ENCODE measurements at places on chromosomes 6 and 20.
A peak's percentile ranks its signal among the peaks of the same experiment; 100 is the strongest.

DNA sequence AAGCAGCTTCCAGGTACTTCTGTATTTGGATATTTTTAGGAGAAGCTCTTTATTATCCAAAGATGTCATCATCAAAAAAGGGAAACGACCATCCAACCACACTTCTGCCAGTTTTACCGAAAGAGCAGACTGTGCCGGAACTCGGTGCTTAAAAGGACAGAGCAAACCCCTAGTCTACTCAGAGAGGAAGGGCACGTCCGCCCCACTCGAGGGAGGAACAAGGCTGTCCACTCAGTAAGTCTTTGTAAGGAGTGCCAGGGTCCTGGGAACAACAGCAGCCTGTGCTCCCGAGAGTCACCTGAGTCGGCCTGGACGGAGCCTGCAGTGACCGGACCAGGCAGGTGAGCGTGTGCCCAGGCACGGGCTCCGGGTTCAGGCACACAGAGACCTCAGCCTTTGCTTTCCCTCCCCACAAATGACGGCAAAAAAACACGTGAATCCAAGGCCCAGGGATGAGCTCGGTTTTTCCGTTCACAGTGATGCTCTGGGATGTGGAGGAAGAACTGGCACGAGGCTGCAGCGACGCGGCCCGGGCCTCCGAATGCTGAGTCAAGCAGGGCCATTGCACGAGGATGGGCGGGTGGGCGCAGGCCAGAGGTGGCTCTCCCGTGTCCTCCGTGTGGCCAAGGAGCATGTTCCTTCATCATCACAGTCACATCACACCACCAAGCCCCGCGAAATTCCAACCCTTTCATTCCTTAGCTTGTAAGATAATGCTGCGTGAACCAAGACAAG, 17.4 kb upstream of the SLCO4A1 start:
- no peak for DNase-seq

DNA sequence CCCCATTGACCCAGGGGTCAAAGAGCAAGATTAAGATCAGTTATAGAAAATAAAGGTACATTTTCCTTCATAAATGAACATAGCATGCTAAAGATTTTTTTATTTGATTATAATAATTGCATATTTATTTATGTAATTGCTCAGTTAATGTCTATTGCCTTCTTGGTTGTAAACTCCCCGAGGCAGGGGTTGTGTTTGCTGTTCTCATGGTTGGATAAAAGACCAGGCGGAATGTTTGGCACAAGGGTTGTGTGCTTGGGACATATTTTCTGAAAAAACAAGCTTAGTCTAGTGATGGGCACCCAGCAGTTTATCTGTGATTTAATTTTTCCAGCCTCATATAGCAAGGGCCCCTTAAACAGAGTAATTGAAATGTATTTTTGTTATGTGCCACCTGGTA, 47.5 kb upstream of the ZFP64 start:
- DNase-seq = no peak

- no peak for DNase-seq
Observed at GRCh38 chr20:50704514-50704913, 13.2 kb upstream of the RIPOR3 start.

DNA sequence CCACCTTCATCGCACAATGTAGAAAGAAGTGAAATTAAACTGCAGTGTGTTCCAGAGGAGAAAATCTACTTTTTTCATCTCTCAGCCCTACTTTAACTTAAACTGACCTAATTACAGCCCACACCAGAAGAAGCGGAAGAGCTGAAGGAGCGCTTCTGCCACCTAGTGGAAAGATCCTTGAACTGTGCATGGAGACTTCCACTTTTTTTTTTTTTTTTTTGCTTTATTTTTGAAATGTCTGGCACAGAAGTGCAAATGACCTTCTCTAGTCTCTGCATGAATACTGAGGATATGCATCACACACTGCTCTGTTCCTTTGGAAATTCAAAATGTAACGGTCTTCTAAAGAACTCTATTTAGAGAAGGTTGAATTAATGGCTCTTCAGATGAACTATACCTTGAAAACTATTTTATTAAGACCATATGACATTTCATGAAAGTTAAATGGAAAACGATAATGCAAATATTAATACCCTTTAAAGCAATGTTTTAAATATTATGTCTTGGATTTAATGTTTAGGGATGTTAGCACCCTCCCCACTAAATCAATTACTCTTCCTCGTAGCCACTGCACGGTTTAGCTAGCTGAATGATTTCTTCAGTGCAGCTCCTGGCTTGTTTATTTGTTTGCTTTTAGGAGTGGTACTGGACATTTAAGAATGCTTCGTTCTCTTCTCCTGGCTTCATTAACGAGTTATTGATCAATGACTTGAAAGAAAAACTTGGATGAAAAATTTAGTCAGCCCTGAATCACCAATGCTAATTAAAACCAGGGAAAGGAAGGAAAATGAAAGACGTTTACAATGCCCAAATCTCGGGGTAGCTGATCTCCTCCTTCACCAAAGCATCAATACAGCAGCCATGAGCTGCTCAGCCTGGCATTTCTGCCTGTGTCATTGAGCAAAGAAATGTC, 569.6 kb upstream of the GJE1 start:
- DNase-seq = peak; percentile 96

DNA sequence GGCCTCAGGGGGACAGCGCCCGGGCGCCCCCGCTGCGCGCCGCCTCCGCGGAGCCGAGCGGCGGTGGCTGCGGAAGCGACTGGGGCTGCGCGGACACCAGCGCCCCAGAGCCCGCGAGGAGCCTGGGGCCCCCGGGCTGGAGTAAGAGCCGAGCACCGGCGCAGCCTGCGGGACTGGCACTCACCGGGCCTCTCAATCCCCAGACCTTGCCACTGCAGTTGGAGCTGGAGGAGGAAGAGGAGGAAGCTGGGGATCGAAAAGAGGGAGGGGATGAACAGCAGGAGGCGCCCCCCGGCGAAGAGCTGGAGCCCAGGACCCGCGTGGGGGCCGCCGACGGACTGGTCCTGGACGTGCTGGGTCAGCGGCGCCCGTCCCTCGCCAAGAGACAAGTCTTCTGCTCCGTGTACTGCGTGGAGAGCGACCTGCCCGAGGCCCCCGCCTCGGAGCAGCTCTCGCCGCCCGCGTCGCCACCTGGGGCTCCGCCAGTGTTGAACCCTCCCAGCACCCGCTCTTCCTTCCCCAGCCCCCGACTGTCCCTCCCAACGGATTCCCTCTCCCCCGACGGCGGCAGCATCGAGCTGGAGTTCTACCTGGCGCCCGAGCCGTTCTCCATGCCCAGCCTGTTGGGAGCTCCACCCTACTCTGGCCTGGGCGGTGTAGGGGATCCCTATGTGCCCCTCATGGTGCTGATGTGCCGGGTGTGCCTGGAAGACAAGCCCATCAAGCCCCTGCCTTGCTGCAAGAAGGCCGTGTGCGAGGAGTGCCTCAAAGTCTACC, 590 bp downstream of the RNF217 start:
- DNase-seq = peak; percentile 42

DNA sequence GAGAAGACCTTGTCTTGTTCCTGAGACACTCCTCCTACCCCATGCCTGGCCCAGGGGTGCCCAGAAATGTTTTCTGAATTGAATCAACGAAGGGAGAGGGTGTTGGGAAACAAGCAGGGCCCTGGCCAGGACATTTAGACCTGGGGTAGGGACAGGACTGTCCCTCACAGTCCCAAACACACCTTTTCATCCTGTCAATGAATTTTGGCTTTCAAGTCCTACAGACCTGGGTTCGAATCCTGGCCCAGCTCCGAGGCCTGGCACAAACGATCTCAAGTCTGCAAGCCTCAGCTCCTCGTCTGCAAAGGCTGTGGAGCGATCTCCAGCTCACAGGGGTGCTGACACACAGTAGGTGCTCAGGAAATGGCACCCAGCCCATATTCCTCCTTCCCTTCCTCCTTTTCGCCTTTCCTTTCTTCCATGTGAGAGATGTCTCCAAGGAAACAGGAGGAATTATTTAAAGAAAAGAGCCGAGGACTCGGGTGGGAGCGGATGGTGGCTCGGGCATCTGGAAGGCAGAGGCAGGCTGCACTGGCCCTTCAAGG, 7.3 kb upstream of the DLGAP4 start:
- DNase-seq = no peak

GRCh38 chr6:50353603-50354002, 303.9 kb upstream of the DEFB112 start:
- DNase-seq = no peak

DNA sequence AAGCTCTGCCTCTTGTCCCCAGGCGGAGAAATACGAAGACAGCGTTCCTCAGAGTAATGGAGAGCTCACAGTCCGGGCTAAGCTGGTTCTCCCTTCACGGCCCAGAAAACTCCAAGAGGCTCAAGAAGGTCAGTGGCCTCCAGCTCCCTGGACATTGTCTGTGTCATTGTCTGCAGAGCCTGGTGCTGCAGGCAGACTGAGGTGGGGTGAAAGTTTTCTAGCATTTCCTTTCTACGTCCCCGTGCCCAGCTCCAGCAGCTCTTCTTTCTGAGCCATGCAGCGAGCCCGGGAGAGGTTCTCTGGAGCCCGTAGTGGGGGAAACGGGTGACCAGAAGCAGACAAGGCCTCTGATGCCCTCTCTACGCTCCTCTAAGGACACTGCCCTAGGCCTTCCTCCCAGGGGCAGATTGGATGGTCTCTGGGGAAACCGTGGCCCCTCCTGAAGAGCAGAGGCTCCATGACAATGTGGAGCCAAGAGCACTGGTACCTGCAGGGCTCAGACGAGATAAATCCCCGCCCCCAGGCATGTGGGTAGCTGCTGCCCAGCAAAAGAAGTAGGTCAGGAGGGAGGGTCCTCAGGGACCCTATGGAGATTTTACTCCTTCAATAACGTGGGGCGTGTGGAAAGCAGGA, 58.4 kb downstream of the EZR start:
- DNase-seq = no peak

DNA sequence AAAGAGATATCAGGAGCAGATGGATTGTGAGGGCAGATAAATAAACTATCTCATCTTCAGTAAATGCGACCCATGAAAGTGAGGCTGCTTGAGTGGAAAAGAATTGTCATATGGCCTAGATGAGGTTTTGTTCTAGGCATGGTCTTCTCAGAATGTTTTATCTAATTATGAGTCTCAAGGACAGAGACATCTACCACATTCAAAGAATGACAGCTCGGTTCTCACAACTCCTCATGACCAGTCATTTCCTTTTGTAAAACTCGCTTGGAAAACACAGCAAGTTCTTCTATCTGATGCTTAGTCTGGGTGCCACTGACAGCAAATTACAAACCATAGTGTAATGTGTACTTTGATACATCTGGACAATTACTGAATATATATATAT, 140.5 kb downstream of the CCDC170 start:
- DNase-seq = no peak

GRCh38 chr20:34246126-34246626, 5.0 kb downstream of the ASIP start:
- DNase-seq = no peak

GRCh38 chr20:36778831-36779655, 5.5 kb upstream of the DSN1 start:
- DNase-seq = no peak

- no peak for DNase-seq
Observed at GRCh38 chr6:33576668-33577067, 3.4 kb downstream of the BAK1 start.

DNA sequence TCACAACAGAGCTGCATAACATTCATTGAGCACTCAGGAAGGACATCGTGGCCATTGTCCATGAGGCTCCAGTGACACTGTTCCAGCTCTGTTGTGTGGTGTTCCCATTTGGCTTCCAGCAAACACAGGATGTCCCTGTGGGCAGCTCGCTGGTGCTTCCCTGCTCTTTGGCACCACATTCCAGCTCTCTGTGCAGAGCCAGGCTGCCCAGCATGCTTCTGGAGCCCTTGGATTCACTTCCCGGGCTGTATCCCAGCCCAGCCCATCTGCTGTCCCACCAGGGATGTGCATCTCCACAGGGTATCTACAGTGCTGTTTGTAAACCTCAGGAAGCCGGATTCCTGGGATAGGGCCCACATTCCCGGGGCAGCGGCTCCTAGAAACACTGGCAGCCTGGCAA, 57.2 kb downstream of the CTCFL start:
- DNase-seq = no peak

GRCh38 chr6:144315981-144316861, 31.1 kb downstream of the UTRN start:
- DNase-seq = no peak

DNA sequence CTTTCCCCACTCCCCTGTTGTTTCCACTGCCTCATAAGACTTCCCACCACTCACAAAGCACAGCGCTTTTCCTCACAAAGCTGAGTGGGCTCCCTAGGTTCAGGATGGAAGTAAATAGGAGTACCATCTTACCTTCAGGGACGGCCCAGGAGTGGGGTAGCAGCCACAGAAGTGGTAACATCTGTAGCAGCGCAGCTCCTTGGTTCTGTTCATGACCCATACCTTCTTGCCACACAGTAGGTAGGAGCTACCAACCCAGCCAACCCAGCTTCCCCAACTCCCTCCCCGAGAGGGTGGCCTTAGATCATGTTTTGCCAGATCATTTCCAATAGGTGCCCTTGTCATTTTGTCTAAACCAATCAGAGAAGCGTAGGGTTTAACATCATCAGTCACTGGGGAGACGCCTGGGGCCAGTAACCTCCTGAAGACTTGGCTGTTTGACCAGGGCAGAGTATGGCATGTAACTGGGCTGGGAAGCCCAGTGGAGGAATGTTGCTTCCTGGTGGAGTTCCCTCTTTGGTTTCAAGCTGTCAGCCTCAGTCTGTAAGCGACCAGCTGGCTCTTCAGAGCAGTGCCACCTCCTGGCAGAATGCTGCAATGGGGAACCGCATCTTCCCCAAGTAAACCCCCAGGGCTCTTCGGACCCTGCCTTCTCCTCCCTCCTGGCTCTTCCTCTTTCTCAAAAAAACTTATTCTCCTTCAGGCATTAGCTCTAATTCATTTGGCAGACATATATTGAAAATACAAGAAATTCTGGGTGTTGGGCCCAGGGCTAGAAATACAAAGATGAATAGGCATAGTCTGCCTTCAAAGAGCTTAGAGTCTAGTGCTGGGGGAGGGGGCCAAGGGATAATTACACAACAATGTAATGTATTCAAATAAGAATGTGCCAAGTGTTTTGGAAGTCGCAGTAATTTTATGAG, at the start of gene HLA-DMA:
HLA-DMA (minus strand) TSS at position 281 of the 923 bp plus-strand sequence; CDS start at position 220, 61 bp downstream.
- DNase-seq = peak; percentile 96

GRCh38 chr6:15689586-15690482, 27.0 kb upstream of the DTNBP1 start:
- DNase-seq = peak; percentile 36

- DNase-seq = peak; percentile 81
Observed at GRCh38 chr6:27078734-27079357, 168.7 kb upstream of the PRSS16 start.

DNA sequence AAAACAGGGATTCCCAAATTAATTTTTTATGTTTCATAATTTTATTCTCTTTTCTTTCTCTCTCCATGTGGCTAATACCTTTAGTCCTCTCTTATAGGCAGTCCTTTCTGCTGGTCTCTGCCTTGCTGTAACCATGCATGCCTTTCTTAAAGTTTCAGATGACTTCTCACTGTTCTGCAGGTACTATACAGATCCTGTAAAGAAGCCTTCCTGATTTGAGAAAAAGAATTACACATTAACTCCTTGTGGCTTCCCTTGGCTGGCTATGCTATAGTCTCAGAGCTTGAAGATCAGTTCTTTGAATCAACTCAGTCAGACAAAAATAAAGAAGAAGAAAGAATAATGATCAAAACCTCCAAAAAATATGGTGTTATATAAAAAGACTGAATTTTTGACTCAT, 7.3 kb upstream of the GPR63 start:
- DNase-seq = no peak

GRCh38 chr6:33080127-33081089, 4.6 kb downstream of the HLA-DPB1 start:
- peak; percentile 27 for DNase-seq

All from fibroblast of pulmonary artery (primary cell).